ENCODE measurements at places on chromosomes 16 and 17. TPM values are rescaled to one million over a fixed set of nuclear protein-coding genes. Genes with fewer than 3 reads are reported as not detected.

DNA sequence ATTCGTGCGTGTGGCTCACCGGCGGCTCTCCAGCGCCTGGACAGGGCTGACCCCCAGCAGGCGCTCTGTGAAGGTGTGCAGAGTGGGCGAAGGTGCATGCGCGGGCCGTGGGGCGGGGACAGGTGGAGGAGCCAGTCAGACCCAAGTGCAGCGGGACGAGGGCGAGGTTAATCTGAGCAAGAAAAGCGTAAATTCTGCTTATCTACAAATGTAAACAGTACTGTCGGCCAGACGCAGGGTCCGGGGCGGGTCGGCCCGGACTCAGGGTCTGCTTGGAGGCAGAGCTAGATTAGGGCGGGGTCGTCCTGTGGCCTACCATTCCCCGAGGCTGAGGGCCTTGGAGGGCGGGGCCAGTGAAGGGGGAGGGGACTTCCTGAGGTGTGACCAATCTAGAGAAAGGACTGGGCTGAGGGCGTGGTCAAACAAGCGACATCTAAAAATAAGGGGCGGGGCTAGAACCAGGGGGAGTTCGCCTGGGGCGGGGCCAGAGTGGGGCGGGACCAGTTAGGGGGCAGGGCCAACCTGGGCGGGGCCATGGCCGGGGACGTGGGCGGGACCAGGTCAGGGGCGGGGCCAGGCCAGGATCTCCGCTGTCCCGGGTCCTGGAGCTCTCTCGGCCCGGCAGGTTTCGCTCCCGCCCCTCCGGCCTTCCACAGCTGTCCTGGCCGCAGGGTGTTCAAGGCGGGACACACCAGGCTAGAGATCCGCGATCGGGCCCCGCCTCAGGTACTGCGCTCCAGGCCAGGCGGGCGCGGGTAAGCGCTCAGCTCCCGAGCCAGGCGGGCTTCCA is at the start of gene SEC14L5:
Gene SEC14L5 (plus strand): TSS at position 611 of the 790 bp plus-strand sequence. CDS start 994 bp downstream, outside the sequence.
- H3K27me3 ChIP-seq = no peaks in the 10 kb centered on the region
- H3K4me3 ChIP-seq = peak within 1 kb of the TSS; percentile 53
- no peaks in the 10 kb centered on the region for H3K36me3 ChIP-seq
- DNase-seq = peak; percentile 99
- peaks cover 35% of the 10 kb centered on the region for H3K4me1 ChIP-seq

Gene HBA1
- 72.4 TPM for total RNA-seq

Gene GP1BA
- total RNA-seq = not detected

- no peaks in the 10 kb centered on the region for H3K27me3 ChIP-seq
- no peak overlapping the region for H3K27ac ChIP-seq
- no peaks in the 10 kb centered on the region for H3K4me1 ChIP-seq
- no peaks in the 10 kb centered on the region for H3K36me3 ChIP-seq
- H3K4me3 ChIP-seq = no peak overlapping the region
Measured at GRCh38 chr17:70563281-70563820, 394.0 kb downstream of the KCNJ2 start.
